ENCODE measurements at places on chromosomes 12 and 14.

GRCh38 chr14:75781096-75781495 is 120.0 kb downstream of the TTLL5 start:
- DNase-seq = no peak

- no peak for DNase-seq
These were observed 4.4 kb upstream of the SDS start for GRCh38 chr12:113407931-113408600.

- DNase-seq = no peak
These were observed 224.3 kb upstream of the NAV3 start for GRCh38 chr12:77606348-77606747.

- DNase-seq = no peak
These were observed 392.1 kb downstream of the RPS29 start for GRCh38 chr14:49194067-49194466.

DNA sequence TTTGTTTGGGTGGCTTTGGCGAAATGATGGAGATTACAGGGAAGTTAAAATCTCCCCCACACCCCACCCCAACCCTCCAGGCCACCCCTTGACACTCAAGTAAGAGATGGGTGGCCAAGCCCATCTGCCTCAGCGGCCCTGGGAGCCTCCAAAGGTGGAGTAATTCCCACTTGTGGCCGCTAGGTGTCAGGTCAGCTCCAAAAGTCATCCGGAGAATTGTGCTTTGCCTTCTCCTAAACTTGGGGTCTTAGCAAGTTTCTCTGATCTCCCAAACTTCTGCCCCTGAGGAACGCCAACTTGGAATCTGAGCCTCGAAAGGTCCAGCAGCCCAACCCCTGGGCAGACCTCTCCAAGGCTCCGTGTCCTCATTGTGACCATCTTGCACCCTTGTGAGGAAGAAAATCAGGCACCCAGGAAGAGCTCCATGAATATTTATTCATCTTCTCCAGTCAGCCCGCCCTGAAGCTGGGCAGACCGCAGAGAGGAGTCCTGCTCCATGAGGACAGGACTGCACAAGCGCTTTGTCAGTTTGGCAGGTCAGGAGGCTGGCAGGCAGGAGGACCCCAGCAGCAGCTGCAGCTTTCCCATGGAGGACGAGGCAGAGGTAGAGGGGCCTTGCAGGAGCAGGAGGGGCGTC is 46.7 kb downstream of the LRRC74A start:
- DNase-seq = peak; percentile 52

- DNase-seq = no peak
These were observed 43.2 kb downstream of the MGAT4C start for GRCh38 chr12:86213012-86213411.

DNA sequence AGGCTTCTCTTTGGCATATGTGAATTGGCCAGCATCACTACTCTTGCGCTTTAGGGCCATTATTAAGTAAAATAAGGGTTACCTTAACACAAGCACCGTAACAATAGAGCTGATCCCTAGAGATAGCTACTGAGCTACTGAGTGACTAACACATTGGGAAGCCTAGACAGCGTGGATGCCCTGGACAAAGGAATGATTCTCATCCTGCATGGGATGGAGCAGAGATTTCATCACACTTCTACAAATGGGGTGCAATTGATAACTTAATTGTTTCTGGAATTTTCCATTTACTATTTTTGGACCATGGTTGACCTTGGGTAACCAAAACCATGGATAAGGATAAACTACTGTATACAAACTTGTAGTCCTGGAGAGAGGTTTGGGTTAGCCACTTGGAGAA is 57.1 kb downstream of the FBXO34 start:
- DNase-seq = no peak

DNA sequence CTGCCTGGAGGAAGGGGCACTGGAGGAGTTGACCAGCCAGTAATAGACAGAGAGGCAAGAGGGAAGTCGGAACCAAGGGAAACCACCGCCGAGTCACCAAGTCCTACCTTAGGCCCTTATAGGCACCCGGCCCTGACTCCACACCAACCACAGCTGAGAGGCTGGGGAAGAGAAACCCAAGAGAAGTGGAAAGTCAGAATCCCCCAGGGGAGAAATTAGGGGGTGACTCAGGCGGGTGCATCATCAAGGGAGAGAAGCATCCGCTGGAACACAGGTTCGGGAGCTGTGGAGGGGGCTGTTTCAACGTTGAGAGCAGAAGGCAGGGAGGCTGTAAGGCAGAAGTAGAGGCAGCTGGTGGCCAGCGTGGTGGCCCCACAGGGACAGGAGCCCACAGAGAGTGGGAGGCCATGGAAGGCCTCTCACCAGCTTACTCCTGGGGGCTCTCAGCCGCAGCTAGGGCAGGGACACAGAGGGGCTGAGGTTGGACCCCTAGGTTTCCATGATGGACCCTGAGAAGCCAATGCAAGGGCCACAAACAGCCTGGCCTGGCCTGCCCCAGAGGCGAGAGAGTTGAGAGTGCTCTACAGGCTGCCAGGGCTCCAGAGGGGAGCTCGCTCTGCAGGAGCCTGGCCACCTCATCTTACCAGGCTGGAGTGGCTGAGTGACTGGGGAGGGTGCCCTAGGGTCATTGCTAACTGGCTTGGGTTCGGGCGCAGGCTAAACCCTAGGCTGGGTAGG is 1.4 kb upstream of the TRMT61A start:
- peak; percentile 40 for DNase-seq
